ENCODE measurements at places on chromosomes 3 and 15. TPM values are rescaled to one million over a fixed set of nuclear protein-coding genes. Genes with fewer than 3 reads are reported as not detected.
A peak's percentile ranks its signal among the peaks of the same experiment; 100 is the strongest.

DNA sequence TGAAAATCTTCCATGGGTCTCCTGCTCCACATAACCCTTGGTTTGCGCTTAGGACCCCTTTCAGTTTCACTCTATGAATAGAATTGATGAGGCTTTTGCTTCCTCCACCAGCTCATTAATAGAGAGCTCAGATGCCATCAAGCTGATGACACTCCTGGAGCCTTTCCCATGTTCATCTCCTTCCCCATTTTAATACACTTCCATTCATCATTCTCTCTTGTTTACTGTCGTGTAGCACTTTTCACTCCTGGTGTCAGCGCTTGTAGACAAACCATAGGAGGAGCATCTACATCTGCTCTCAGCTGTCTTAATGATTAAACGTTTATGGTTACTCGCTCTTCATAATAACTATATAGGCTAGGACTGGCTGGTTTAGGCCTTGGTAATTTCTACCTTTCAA, 363.5 kb downstream of the EPHB1 start:
- no peaks in the 10 kb centered on the region for H3K4me1 ChIP-seq
- H3K27ac ChIP-seq = no peak overlapping the region
- H3K36me3 ChIP-seq = no peaks in the 10 kb centered on the region

GRCh38 chr15:69604072-69604411, 151.4 kb downstream of the RPLP1 start:
- H3K4me1 ChIP-seq = no peaks in the 10 kb centered on the region
- H3K36me3 ChIP-seq = no peaks in the 10 kb centered on the region
- H3K4me3 ChIP-seq = no peak overlapping the region
- no peak overlapping the region for H3K27ac ChIP-seq
- DNase-seq = no peak

- no peaks in the 10 kb centered on the region for H3K27me3 ChIP-seq
- H3K27ac ChIP-seq = no peak overlapping the region
- H3K36me3 ChIP-seq = peaks cover 2% of the 10 kb centered on the region
These were observed 13.1 kb downstream of the MTMR10 start for GRCh38 chr15:30978328-30978727.

- H3K4me3 ChIP-seq = no peak overlapping the region
- no peak for DNase-seq
- no peaks in the 10 kb centered on the region for H3K36me3 ChIP-seq
- no peak overlapping the region for H3K27ac ChIP-seq
- H3K27me3 ChIP-seq = no peaks in the 10 kb centered on the region
These were observed 28.3 kb upstream of the STIMATE start for GRCh38 chr3:52925405-52926313.

- H3K27me3 ChIP-seq = no peaks in the 10 kb centered on the region
- no peaks in the 10 kb centered on the region for H3K4me1 ChIP-seq
- DNase-seq = no peak
- H3K27ac ChIP-seq = no peak overlapping the region
- H3K36me3 ChIP-seq = no peaks in the 10 kb centered on the region
These were observed 136.4 kb upstream of the IQSEC1 start for GRCh38 chr3:13209634-13209997.

Gene APEH
- 110 TPM for total RNA-seq

DNA sequence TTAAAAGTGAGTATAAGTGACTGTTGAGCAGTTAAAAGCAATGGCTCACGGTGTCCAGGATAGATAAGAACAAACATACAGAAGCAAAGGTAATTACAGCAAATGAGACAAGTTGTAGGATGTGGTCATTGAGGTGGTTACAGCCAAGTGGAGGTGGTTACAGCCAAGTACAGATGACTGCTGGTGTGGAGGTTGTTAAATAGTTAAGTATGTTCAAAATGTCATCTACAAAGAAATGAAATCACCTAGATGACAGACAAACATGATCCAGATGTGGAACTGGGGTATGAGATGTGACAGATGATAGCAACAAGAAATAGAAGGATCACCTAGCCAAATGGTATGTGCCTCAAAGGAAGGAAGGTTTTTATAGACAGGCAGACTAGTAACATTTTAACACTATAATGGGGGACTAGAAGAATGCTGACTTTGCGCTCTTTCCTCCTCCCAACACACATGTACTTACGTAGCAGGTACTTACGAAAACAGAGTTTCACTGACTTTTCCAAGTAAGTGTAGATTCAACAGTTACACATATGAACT, 6.8 kb upstream of the ANKRD28 start:
- H3K4me1 ChIP-seq = peaks cover 2% of the 10 kb centered on the region
- DNase-seq = peak; percentile 65
- H3K27me3 ChIP-seq = no peaks in the 10 kb centered on the region
- no peaks in the 10 kb centered on the region for H3K36me3 ChIP-seq

GRCh38 chr3:126959921-126960603, 22.9 kb upstream of the PLXNA1 start:
- peak; percentile 69 for DNase-seq
- no peaks in the 10 kb centered on the region for H3K27me3 ChIP-seq
- no peak overlapping the region for H3K4me3 ChIP-seq
- no peaks in the 10 kb centered on the region for H3K36me3 ChIP-seq

DNA sequence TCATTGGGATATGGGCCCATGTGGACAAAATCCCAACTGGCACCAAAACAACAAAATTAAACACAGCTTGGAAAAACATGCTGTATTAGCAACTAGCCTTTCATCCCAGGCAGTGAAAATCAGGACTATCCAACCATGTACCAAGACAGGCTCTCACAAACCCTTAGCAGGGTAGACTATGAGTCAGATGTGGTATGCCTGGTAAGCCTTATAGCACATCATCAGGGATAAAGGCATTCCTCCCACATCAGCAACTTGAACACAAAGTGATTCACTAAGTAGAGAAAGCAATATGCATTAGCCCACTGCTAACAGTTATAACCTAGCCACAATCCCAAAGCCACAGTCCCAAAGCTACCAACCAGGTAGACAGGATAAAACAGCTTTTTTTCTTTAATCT, 8.0 kb downstream of the CEP152 start:
- peak; percentile 97 for DNase-seq
- no peaks in the 10 kb centered on the region for H3K27me3 ChIP-seq
- H3K4me3 ChIP-seq = no peak overlapping the region
- H3K36me3 ChIP-seq = no peaks in the 10 kb centered on the region

- H3K27me3 ChIP-seq = no peaks in the 10 kb centered on the region
- no peak for DNase-seq
- no peaks in the 10 kb centered on the region for H3K4me1 ChIP-seq
- H3K36me3 ChIP-seq = no peaks in the 10 kb centered on the region
These were observed 10.9 kb upstream of the DLL4 start for GRCh38 chr15:40918146-40918798.

Gene SAMD7
- total RNA-seq = not detected

- no peaks in the 10 kb centered on the region for H3K36me3 ChIP-seq
- H3K27ac ChIP-seq = no peak overlapping the region
- H3K4me1 ChIP-seq = no peaks in the 10 kb centered on the region
- no peak for DNase-seq
- no peak overlapping the region for H3K4me3 ChIP-seq
These were observed 58.5 kb upstream of the CRBN start for GRCh38 chr3:3237979-3238378.

GRCh38 chr3:127865941-127866340, 43.6 kb upstream of the MGLL start:
- no peaks in the 10 kb centered on the region for H3K36me3 ChIP-seq
- no peaks in the 10 kb centered on the region for H3K27me3 ChIP-seq
- no peak overlapping the region for H3K27ac ChIP-seq
- no peak overlapping the region for H3K4me3 ChIP-seq

- no peak overlapping the region for H3K4me3 ChIP-seq
- H3K27ac ChIP-seq = peak overlapping the region; percentile 69
- peaks cover 6% of the 10 kb centered on the region for H3K4me1 ChIP-seq
- peak; percentile 90 for DNase-seq
- H3K27me3 ChIP-seq = no peaks in the 10 kb centered on the region
These were observed 84.5 kb downstream of the ASB7 start for GRCh38 chr15:100686725-100687473.
